ENCODE measurements at places on chromosomes 4 and X.

- no peak for DNase-seq
Observed at GRCh38 chr4:152206185-152206584, 329.7 kb downstream of the FBXW7 start.

DNA sequence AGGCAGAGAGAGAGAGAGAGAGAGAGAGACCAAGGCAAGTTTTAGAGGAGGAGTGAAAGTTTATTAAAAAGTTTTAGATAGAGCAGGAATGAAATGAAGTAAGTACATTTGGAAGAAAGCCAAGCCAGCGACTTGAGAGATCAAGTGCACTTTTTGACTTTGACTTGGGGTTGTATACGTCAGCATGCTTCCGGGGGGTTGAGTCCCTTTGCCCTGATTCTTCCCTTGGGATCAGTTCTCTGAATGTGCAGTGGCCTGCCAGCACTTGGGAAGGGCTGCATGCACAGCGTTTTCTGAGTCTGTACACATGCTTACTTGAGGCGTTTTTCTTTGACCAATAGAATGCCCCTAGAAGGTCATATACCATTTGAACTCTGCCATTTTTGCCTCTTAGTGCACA, 400.5 kb downstream of the PDGFC start:
- DNase-seq: no peak

GRCh38 chrX:30649859-30650258, 3.4 kb upstream of the GK start:
- no peak for DNase-seq

- DNase-seq: no peak
Observed at GRCh38 chr4:74547042-74547441, 102.1 kb downstream of the AREG start.

GRCh38 chrX:103343105-103343504, 13.1 kb downstream of the TCEAL7 start:
- DNase-seq: peak; percentile 1

- peak; percentile 14 for DNase-seq
Observed at GRCh38 chr4:114890773-114891172, 222.6 kb downstream of the NDST4 start.

DNA sequence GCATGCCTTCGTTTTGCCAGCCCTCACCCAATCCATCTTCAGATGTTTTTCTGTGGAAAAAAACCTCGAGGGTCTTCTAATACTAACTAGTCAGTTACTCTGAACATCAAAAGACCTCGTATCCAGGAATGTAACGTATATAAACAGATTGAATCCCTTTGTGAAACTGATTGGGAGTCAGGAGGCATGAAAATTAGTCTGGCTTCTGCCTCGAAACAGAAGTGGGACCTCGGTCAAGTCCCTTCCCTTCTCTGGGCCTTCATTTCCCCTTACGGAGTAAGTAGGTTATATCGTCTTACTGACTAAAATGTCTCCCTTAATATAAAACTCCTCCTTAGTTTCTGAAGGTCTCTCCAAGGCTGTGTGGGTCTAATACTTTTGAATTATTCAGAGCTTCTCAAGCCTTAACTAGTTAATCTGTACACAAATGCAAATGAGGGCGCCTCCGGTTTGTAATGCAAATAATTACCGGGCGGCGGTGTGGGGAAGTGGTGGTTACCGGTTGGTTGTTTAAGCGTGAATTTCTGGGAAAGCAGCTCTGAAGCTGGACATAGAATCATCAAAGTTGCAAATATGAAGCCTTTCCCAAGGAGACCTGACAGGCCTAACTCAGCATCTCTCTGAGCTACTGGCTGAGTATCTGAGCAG, 11.4 kb upstream of the NKRF start:
- DNase-seq: no peak

- DNase-seq: no peak
Observed at GRCh38 chr4:128552586-128552907, 257.0 kb upstream of the JADE1 start.

DNA sequence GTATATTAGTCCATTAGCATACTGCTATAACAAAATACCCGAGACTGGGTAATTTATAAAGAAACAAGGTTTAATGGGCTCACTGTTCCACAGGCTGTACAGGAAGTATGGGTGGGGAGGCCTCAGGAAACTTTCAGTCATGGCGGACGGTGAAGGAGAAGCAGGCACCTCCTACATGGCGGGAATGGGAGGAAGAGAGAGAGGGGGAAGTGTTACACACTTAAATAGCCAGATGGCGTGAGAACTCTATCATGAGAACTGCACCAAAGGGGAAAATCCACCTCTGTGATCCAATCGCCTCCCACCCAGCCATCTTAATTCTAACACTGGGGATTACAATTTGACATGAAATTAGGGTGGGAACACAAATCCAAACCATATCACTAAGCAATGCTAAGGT, 98.9 kb upstream of the SH3RF1 start:
- DNase-seq: no peak

GRCh38 chr4:127250577-127250976, 382.2 kb upstream of the INTU start:
- DNase-seq: peak; percentile 80

GRCh38 chrX:23548164-23548563, 119.1 kb upstream of the PRDX4 start:
- no peak for DNase-seq
